ENCODE measurements at places on chromosomes 7 and 10.

GRCh38 chr10:74121368-74121767, 29.3 kb downstream of the AP3M1 start:
- no peak for DNase-seq

DNA sequence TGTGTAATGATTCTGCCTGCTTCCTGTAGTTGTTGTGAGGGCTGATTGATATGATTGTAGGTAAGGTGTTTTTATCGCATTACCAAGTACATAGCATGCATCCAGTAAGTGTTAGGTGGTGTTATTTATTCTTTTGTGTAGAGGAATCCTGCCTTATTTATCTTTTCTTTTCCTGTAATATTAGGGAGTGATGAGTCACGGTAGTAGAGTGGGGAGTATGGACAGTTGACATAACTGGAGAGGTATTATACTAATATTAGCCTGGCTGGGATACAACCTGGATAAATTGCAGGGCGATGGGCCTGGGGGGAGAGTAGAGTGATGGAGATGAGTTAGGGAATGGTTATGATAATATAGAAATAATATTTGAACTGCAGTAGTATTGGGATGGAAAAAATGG, 9.8 kb downstream of the SDK1 start:
- no peak for DNase-seq

GRCh38 chr7:130988443-130988842, 254.4 kb upstream of the KLF14 start:
- DNase-seq, result peak; percentile 31

DNA sequence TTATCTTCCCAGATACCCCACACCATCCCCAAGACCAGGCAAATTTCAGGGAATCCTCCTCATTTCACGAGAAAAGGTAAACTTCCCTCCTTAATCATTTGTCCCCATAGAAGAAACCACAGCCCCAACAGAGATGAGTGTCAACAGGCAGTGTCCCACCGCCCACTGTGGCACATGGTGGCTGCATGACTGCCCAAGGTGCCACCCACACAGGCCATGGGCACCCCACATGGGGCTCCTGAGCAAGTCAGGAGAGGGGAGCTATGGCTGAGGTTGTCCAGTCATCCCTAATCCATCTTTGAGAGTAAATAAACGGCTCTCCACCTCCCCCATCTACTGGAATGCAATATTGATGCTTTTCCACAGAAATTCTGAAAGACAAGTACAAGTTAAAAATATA, 44.1 kb downstream of the ANTXRL start:
- no peak for DNase-seq

GRCh38 chr7:124718032-124718766, 47.4 kb downstream of the GPR37 start:
- peak; percentile 52 for DNase-seq

GRCh38 chr7:39588416-39588815, 22.2 kb downstream of the YAE1 start:
- no peak for DNase-seq

DNA sequence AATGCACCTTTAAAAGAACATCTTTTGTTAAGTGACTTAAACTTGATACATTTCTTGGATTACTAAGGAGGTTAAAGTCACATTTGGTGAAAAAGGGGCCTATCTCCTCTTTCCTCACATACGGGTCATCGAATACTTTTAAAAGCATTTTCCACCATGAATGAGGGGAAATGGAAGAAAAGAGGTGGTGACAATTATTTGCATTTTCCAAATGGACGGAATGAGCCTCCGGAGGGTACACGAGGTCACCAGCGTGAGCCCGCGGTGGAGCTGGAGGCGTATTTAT, 1.0 kb upstream of the BMPR1A start:
- DNase-seq, result no peak

DNA sequence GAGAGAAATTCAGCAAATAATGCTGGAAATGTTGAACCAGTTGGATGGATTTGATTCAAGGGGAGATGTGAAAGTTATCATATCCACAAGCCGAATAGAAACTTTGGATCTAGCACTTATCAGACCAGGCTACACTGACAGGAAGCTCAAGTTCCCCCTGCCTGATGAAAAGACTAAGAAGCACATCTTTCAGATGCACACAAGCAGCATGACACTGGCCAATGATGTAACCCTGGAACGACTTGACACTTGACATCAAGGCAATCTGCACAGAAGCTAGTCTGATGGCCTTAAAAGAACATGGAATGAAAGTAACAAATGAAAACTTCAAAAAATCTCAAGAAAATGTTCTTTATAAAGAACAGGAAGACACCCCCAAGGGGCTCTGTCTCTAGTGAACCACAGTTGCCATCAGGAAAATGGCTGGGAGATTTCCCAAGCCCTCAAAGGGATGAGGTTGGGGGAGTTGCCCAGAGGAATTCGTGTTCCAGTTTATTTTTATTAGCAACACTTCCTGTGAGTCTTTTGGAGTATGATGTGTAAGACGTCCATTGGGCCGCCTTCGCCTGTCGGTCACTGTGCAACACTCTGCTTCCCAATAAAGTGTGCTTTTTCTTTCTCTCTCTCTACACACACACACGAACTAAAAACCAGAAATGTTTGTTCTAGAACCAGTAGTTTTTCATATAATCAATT, 200.0 kb downstream of the HIBADH start:
- DNase-seq, result no peak

DNA sequence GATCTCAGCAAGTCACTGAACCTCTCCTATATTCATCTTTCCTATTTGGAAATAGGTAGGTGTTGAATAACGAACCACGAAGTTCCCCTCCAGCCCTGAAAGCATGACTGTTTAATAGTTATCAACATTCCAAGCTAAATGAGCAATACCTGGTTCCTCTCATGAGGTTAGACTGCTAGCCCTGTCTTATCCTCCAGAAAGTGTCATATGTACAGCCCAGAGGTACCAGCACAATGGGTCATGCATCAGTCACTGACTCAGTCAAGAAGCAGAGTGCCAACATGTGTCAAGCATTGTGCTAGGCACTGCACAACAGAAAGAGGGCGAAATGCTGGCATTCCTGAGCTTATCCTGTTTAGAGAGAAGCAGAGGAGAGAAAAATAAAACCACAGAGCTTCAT, 70.0 kb downstream of the AMPH start:
- no peak for DNase-seq

DNA sequence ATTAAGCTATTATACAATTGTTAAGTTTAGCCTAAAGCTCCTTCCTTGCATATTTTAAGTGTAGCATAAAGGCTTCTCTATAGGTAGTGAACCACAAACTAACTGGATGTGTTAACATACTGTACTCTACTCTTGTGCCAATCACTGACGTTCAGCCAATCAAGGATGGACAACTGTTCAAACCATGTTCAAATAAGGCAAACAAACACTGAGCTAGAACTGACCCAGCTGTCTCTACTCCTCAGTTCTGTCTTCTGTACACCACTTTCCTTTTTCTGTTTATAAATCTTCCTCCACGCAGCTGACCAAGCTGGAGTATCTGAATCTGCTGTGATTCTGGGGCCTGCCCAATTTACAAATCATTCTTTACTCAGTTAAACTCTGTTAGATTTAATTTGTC, 188.7 kb upstream of the MBL2 start:
- DNase-seq, result no peak

- DNase-seq, result no peak
Measured at GRCh38 chr10:71278691-71279588, 40.1 kb upstream of the SLC29A3 start.

GRCh38 chr7:128033246-128033645, 2.0 kb upstream of the LRRC4 start:
- DNase-seq, result no peak

GRCh38 chr7:3146571-3147226, 103.0 kb upstream of the CARD11 start:
- no peak for DNase-seq

Measured in AG08396 (cell line).